ENCODE measurements at places on chromosomes 12 and 14.

- DNase-seq: peak; percentile 63
- H3K27ac ChIP-seq: no peak overlapping the region
- H3K27me3 ChIP-seq: 0 out of 2 replicates have a peak, but pooled peaks cover 2% of the 10 kb centered on the region
- H3K36me3 ChIP-seq: no peaks in the 10 kb centered on the region
- H3K4me1 ChIP-seq: no peaks in the 10 kb centered on the region
Observed at GRCh38 chr12:88579601-88580050, 645 bp downstream of the KITLG start.

DNA sequence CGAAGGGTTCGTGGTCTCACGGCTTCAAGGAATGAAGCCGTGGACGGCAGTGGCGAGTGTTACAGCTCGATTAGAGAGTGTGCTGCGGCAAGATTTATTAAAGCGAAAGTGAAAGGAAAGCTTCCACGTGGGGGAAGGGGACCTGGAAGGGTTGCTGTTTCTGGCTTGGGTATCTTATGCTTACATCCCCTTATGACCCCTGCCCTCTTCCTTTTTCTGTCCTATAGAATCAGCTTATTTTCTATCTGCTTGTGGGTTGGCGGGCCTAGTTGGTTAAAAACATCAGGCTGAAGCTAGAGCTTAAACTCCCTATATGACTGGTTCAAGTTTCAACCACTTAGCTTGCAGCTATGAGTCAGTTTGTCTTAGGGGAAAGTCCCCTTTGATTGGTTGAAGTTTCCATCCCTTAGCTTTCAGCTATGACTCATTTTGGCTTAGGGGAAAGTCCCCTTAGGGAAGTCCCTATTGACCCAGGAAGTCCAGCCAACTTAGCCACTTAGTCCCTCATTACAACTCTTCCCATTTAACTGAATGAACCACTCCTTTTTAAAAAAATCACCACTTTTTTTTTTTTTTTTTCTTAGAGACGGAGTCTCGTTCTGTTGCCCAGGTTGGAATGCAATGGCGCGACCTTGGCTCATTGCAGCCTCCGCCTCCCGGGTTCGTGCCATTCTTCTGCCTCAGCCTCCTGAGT is 1494.7 kb upstream of the TMEM132C start:
- no peaks in the 10 kb centered on the region for H3K36me3 ChIP-seq
- no peak overlapping the region for H3K27ac ChIP-seq
- H3K4me3 ChIP-seq: no peak overlapping the region
- no peaks in the 10 kb centered on the region for H3K4me1 ChIP-seq

DNA sequence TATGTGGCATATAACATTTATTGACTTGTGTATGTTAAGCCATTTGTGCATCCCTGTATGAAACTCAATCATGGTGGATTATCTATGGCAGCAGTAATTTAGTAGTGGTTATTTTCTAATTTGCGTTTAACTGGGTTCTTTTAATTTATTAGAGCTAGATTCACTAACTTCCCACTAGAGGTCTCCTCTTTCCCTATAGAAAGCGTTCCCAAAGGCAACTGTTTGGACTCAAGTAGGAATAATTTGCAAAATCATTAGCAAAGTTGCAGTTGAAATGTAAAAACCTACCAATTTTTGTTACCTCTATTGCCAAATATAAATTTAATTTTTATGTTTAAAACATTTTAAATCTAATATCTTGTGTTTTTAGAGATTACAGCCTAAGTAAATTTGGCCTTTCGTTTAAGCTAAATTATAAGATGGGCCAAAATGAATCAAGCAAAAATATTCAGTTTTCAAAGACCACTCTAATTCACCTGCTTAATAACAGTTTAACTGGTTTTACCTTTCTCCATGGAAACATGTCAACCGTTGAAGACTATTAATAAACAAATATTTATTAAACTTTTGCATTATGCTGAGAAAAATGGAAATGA is 6.0 kb downstream of the DMAC2L start:
- no peaks in the 10 kb centered on the region for H3K4me1 ChIP-seq
- H3K4me3 ChIP-seq: no peak overlapping the region
- DNase-seq: no peak
- H3K27me3 ChIP-seq: no peaks in the 10 kb centered on the region
- H3K27ac ChIP-seq: no peak overlapping the region

GRCh38 chr12:123532808-123533649 is 490 bp downstream of the RILPL1 start:
- peak overlapping the region; percentile 45 for H3K27ac ChIP-seq
- peak overlapping the region; percentile 69 for H3K4me3 ChIP-seq
- H3K4me1 ChIP-seq: no peaks in the 10 kb centered on the region
- H3K36me3 ChIP-seq: no peaks in the 10 kb centered on the region
- H3K27me3 ChIP-seq: no peaks in the 10 kb centered on the region

DNA sequence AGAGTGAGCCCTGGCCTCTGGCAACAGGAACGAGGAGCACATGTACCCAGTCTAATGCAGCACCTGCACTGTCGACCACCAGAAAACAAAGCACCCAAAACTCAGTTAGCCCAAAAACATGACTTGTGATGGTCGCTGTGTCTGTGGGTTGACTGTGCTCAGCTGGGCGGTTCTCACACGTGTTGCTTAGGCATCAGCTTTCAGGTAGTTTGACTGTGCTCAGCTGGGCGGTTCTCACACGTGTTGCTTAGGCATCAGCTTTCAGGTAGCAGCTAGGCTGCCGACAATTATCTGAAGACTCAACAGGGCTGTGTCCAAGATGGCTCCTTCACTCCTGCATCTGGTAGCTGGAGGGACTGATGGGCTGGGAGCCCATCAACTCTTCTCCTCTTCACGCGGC is 1.2 kb upstream of the LRCOL1 start:
- no peak for DNase-seq
- H3K27ac ChIP-seq: no peak overlapping the region
- H3K4me3 ChIP-seq: no peak overlapping the region
- peaks cover 28% of the 10 kb centered on the region for H3K27me3 ChIP-seq
- no peaks in the 10 kb centered on the region for H3K36me3 ChIP-seq

DNA sequence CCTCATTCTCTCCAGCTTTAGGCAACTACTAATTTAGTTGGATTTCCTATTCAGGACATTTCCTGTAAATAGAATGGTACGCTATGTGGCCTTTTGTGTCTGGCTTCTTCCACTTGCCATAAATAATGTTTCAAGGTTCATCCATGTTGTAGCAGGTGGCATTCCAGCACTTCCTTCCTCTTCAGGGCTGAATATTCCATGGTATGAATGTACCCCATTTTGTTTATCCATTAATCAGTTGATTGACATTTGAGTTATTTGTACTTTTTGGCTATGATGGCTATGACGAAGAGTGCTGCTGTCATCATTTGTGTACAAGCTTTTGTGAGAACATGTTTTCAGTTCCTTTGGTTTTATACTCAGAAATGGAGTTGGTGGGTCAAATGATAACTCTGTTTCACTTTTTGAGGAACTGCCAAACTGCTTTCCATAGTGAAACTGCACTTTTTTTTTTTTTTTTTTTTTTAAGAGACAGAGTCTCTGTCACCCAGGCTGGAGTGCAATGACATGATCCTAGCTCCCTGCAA is 6.5 kb upstream of the CDK2AP1 start:
- no peak for DNase-seq
- no peak overlapping the region for H3K27ac ChIP-seq
- H3K36me3 ChIP-seq: no peaks in the 10 kb centered on the region

DNA sequence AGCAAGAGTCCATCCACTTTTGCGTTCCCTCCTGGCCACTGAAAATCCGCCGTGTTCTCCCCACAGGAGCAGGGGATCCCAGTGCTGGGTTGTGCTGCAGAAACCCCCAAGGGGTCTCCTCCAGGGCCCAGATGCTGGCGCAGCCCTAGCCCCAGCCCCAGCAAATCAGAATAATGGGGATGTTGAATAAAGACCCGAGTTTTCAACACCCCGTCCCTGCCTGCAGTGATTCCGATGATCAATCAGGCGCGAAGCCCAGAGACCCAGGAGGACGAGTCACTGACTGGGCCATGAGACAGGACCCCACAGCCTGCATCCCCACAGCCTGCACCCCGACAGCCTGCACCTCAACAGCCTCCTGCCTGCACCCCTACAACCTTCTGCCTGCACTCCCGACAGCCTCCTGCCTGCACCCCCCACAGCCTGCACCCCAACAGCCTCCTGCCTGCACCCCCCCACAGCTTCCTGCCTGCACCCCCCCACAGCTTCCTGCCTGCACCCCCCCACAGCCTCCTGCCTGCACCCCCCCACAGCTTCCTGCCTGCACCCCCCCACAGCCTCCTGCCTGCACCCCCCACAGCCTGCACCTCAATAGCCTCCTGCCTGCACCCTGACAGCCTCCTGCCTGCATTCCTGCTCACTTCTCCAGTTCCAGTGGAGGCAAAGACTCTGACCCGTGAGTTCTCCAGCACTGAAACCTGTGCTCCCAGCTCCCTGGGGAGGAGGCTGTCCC is 37.2 kb downstream of the TNFAIP2 start:
- no peak overlapping the region for H3K4me3 ChIP-seq
- no peaks in the 10 kb centered on the region for H3K36me3 ChIP-seq
- H3K27me3 ChIP-seq: no peaks in the 10 kb centered on the region
- no peak for DNase-seq

- H3K4me1 ChIP-seq: no peaks in the 10 kb centered on the region
- no peaks in the 10 kb centered on the region for H3K36me3 ChIP-seq
Observed at GRCh38 chr12:120055231-120056000, 61.1 kb downstream of the RAB35 start.

GRCh38 chr12:2494486-2495192 is 300.1 kb upstream of the FKBP4 start:
- no peak overlapping the region for H3K4me3 ChIP-seq
- no peak overlapping the region for H3K27ac ChIP-seq
- H3K27me3 ChIP-seq: no peaks in the 10 kb centered on the region
- no peak for DNase-seq
- no peaks in the 10 kb centered on the region for H3K4me1 ChIP-seq

DNA sequence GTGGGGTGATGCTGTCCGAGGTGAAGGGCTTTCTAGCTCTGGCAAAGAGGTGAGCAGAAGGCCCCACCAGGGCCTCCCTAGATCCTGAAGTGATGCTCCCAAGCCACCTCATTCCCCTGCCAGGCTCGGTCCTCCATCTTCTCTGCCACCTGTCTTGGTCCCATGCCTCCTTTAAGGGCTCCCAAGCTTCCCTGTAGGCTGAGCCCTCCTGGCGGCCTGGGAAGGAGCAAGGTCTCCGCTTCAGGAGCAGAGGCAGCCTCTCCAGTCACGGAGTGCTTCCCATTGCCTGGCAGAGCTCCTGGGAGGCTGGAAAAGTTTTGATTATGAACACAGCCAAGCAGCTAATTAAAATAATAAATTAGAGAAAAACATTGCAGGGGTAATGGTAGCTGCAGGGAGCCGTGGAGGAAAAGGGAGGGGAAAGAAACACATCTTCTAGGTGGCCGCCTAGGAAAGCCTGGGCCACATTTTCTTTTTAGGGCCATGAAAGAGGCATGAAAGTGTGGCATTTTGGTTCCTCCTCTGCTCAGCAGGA is 160.0 kb upstream of the PRMT8 start:
- peaks cover 3% of the 10 kb centered on the region for H3K4me1 ChIP-seq
- no peaks in the 10 kb centered on the region for H3K36me3 ChIP-seq
- no peak overlapping the region for H3K27ac ChIP-seq
- H3K27me3 ChIP-seq: no peaks in the 10 kb centered on the region
- H3K4me3 ChIP-seq: no peak overlapping the region

- no peak overlapping the region for H3K4me3 ChIP-seq
- H3K27me3 ChIP-seq: no peaks in the 10 kb centered on the region
- H3K27ac ChIP-seq: no peak overlapping the region
- no peaks in the 10 kb centered on the region for H3K4me1 ChIP-seq
- no peaks in the 10 kb centered on the region for H3K36me3 ChIP-seq
- DNase-seq: no peak
Observed at GRCh38 chr14:37932481-37932880, 275.2 kb upstream of the SSTR1 start.

DNA sequence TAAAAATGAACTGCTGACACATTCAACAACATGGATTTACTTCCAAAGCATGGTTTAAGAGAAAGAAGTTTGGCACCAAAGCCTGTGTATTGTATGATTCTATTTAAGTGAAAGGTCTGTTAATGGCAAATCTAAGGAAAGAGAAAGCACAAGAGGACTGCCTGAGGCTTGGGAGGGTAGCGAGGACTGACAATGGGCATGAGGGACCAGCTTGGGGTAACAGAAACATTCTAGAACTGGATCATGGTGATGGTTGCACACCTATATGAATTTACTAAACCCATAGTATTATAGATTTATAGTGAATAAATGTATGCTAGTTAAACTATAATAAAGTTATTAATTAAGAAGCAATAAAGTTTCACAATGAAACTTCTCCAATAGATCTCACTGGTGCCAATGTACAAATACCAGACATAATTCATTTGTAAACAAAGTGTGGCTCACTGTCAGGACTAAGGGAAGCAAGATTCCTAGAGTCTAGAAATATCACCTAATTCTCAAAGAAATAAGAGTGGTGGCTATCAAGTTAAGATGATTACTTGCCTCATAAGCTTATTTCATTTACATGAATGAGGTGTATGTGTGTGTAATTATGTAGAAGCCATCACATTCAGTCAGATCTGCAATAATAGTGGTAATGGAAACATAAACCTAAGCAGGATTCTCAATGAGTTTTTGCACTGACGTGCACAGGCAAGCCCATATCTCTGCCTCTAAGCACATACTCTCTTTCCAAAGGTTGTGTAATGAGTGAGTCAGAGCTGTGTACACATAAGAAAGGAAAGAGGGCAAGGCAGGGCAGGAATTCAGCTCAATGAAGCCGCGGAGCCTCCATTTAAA is 353.4 kb downstream of the KCNH5 start:
- no peaks in the 10 kb centered on the region for H3K27me3 ChIP-seq
- H3K36me3 ChIP-seq: no peaks in the 10 kb centered on the region
- no peak for DNase-seq
- H3K27ac ChIP-seq: no peak overlapping the region
- no peak overlapping the region for H3K4me3 ChIP-seq

- no peak overlapping the region for H3K4me3 ChIP-seq
- H3K27me3 ChIP-seq: no peaks in the 10 kb centered on the region
- no peak overlapping the region for H3K27ac ChIP-seq
- DNase-seq: peak; percentile 13
Observed at GRCh38 chr12:87939182-87939581, 90.0 kb downstream of the C12orf50 start.

DNA sequence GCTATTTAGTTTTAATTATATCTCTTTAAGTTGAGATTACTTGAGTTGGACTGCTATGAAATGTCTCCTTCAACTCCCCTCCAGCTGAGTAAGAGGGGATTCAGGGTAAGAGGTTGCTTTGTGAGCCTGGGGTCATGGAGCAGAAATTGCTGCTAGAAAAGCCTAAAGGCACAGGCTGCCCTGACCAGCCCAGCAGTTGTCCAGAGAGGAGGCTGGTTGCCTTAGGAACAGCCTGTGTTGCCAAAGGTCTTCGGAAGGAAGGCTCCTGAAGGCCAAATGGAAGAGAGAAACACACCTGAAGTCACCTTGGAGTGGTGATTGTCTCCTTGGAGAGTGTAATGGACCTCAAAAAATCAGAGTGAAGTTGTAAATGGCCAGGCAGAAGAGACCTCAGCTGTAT is 235.5 kb upstream of the PDE3A start:
- H3K27me3 ChIP-seq: no peaks in the 10 kb centered on the region
- no peak overlapping the region for H3K27ac ChIP-seq
- no peaks in the 10 kb centered on the region for H3K4me1 ChIP-seq
- no peak overlapping the region for H3K4me3 ChIP-seq
- H3K36me3 ChIP-seq: no peaks in the 10 kb centered on the region
- no peak for DNase-seq

- no peak overlapping the region for H3K4me3 ChIP-seq
- H3K27me3 ChIP-seq: no peaks in the 10 kb centered on the region
- no peaks in the 10 kb centered on the region for H3K36me3 ChIP-seq
- no peak overlapping the region for H3K27ac ChIP-seq
- DNase-seq: no peak
Observed at GRCh38 chr14:22262881-22263280, 326.1 kb downstream of the DAD1 start.

GRCh38 chr12:6228535-6229223 is 28.5 kb downstream of the CD9 start:
- no peak overlapping the region for H3K4me3 ChIP-seq
- H3K36me3 ChIP-seq: peaks cover 25% of the 10 kb centered on the region
- H3K27me3 ChIP-seq: no peaks in the 10 kb centered on the region
- peaks cover 7% of the 10 kb centered on the region for H3K4me1 ChIP-seq
- H3K27ac ChIP-seq: no peak overlapping the region
- DNase-seq: no peak
